Mesenchymal stem cell (in vitro differentiated cells and primary cell): ENCODE measurements at places on chromosomes 3 and 15.

DNA sequence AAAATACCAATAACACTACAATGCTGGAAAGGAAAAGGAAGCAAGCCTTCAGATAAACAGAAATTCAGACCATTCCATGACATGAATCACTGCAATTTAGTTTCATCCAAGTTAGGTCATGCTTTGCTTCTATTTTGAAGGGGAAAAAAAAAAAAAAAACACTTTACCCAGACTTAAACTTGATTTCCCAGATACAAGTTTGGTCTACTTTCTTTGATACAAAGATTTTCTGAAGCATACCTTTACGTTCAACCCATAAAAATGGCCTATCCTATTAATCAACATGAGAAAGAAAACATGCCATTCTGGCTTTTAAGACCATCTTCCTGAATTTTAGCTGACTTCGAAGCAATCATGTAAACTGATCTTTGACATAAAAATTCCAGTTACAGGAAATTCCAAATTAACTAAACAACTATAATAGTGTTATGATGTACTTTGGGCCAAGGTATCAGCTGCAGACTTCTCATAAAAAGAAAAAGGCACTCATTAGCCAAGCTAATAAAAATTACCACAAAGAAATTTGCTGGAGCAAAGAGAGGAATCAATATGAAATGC is 12.6 kb downstream of the OSBPL10 start:
- H3K27me3 ChIP-seq: no peaks in the 10 kb centered on the region
- peaks cover 9% of the 10 kb centered on the region for H3K4me1 ChIP-seq
- peak overlapping the region; percentile 74 for H3K27ac ChIP-seq
- H3K4me3 ChIP-seq: peak overlapping the region; percentile 66

- H3K36me3 ChIP-seq: peaks cover 45% of the 10 kb centered on the region
- no peak overlapping the region for H3K27ac ChIP-seq
- H3K4me1 ChIP-seq: peaks cover 18% of the 10 kb centered on the region
- H3K27me3 ChIP-seq: no peaks in the 10 kb centered on the region
- peak; percentile 23 for DNase-seq
These were observed 30.3 kb downstream of the SYNM start for GRCh38 chr15:99135194-99135593.

- no peaks in the 10 kb centered on the region for H3K27me3 ChIP-seq
- no peak for DNase-seq
- no peak overlapping the region for H3K27ac ChIP-seq
- H3K4me1 ChIP-seq: no peaks in the 10 kb centered on the region
- no peaks in the 10 kb centered on the region for H3K36me3 ChIP-seq
These were observed 76.1 kb downstream of the FRMD4B start for GRCh38 chr3:69309814-69310213.

DNA sequence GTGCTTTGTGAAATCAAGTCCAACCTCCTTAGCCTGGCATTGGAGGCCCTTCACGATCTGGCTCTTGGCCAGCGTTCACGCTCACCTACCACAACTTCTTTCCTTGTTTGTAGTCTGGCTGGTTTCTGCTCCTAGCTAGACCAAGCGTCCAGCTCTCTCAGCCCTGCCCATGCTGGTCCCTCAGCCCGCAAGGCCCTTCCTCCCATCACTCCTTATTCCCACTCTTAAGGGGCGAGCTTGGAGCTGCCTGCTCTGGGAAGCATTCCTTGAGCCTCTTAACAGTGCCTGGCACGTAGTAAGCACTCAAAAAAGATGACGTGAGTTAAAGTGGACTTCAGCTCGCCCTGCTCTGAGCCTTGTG is 8.7 kb downstream of the SLC6A6 start:
- H3K36me3 ChIP-seq: peaks cover 55% of the 10 kb centered on the region
- H3K27ac ChIP-seq: no peak overlapping the region
- H3K4me3 ChIP-seq: no peak overlapping the region
- no peaks in the 10 kb centered on the region for H3K27me3 ChIP-seq
- H3K4me1 ChIP-seq: peaks cover 61% of the 10 kb centered on the region
- DNase-seq: no peak

- H3K4me3 ChIP-seq: no peak overlapping the region
- peak; percentile 49 for DNase-seq
- no peaks in the 10 kb centered on the region for H3K27me3 ChIP-seq
- no peaks in the 10 kb centered on the region for H3K36me3 ChIP-seq
- no peaks in the 10 kb centered on the region for H3K4me1 ChIP-seq
These were observed 4.1 kb downstream of the OR4F6 start for GRCh38 chr15:101807345-101807945.
